Fibroblast of skin of left biceps (primary cell): ENCODE measurements at places on chromosomes 1 and 21.

DNA sequence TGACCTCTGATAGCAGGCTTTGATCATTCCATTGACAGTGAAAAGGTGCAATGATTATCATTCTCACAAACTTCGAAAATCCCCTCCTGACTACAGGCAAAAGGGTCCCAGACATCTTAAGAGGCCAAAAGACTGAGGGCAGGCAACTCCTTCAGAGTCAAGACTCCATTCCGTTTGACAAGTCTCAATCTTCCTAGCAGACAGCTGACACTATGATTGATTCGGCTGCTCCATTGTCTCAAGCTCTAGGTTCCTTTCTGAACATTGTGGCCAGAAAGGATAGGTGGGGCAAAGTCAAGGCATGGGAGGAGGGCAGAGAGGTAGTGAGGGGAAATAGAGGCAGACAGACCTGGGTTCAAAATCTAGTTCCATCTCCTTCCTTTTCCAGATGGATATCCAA, 53.7 kb upstream of the MAN1A2 start:
- DNase-seq: no peak

- no peak for DNase-seq
Measured at GRCh38 chr1:201050515-201051277, 27.2 kb upstream of the KIF21B start.

DNA sequence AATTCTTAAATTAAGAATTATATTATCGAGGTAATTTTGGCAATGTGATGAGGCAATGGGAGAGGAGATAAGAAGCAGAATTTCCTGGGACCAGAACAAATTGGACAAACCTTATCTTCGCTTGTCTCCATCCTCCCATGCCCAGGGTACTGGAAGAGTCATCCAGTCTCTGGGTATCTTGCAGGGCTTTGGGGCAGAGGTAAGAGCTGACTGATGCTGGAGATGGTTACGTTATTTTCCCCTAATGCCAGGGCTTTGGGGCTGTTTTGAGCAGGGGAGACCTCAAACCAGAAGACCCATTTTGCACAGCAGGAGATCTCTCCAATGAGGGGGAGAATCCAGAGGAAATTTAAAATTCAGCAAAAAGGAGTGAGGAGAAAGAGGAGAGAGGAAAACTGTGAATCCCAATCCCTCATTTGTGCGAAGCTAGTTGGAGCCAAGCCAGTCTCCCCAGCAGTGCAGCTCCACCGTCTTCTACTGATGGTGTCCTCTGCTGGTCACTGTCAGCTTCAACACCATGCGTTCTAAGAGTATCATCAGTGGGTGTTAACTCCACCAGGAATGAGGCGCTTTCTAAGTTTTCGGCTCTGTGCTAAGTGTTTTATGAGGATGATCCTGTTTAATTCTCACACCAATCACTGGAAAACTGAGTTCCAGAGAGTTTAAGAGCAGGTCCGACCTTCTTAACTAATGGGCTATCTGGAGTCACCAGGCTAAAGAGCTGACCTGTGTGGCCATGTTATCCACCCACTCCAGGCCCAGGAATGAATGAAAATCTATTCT, 86.8 kb upstream of the CD34 start:
- DNase-seq: peak; percentile 34

GRCh38 chr1:86516335-86516734, 30.5 kb upstream of the CLCA4 start:
- no peak for DNase-seq

DNA sequence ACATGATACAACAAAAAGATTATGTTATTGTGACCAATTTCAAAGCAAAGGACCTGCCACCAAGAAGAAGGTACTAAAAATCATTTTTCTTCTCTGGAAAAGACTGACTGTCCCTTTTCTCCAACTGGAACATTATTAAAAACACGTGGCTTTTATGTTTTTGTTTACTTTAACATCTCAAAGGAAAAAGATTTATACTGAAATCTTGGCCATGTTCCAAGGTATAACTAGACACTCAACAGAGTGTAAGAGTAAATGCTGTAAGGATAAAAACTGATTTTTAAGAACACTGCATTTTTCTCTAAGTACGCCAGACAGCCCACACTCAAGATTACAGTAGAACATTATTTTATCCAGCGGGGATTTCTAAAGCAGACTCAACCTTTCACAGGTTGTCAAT, 62.1 kb downstream of the BRWD1 start:
- DNase-seq: no peak

- DNase-seq: no peak
Measured at GRCh38 chr1:38074302-38074677, 27.7 kb upstream of the POU3F1 start.

- no peak for DNase-seq
Measured at GRCh38 chr1:11295905-11296304, 22.9 kb downstream of the UBIAD1 start.

GRCh38 chr1:108561689-108562326, 1.9 kb downstream of the EEIG2 start:
- no peak for DNase-seq

DNA sequence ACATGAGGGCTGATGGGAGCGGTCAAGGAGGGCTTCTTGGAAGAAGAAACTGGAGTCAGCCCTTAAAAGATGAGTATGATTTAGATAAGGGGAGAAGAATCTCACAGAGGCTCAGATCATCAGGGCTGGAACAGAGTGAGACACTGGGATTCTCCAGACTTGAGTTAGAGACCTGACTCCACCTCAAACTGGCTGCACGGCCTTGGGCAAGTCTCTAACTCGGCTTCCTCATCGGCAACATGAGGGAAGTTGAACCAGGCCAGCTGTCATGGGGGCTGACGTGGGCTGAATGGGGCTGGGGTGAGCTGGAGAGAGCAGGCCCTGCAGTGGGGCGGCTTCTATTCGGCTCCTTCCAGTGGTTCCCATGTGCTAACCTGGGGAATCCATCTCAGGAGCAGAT, 2.5 kb downstream of the C1QC start:
- DNase-seq: no peak

GRCh38 chr1:85308833-85309350, 32.5 kb upstream of the BCL10 start:
- no peak for DNase-seq

- DNase-seq: no peak
Measured at GRCh38 chr1:19122668-19123067, 87.4 kb downstream of the UBR4 start.

DNA sequence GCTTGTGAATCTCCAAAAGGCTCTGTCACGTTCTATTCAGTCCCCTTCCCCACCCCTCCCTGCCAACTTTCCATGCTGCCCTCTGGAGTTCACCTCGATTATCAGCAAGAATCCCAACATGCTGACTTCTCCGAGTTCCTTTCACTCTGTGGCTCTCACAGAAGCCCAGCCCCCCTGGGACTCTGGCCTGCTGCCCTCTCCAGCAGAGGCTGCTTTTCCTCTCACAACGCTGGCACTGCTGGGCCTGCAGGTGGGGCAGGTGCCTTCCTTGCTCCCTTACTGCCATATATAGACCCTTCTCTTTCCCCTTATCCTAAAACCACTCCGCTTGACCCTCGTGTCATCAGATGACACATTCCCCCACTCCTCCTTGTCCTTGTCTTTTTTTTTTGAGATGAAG, 10.2 kb upstream of the RNF186 start:
- DNase-seq: no peak

- DNase-seq: no peak
Measured at GRCh38 chr21:38479641-38480525, 18.4 kb downstream of the ERG start.

DNA sequence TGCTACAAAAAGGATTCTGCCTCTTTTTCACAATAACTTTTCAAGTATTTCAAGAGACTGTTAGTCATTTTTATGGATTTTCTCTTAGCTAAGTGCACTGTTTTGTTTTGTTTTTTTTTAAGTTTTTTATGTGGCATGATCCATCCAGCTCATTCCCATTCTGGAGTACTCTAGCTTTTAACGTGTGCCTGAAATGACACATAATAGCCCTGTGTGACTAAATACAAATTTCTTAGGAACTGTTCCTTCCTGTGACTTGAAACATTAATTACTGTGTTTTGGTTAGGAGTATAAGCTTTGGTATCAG, 143.9 kb downstream of the HS2ST1 start:
- no peak for DNase-seq

GRCh38 chr1:155873860-155874259, 14.5 kb downstream of the SYT11 start:
- DNase-seq: no peak

DNA sequence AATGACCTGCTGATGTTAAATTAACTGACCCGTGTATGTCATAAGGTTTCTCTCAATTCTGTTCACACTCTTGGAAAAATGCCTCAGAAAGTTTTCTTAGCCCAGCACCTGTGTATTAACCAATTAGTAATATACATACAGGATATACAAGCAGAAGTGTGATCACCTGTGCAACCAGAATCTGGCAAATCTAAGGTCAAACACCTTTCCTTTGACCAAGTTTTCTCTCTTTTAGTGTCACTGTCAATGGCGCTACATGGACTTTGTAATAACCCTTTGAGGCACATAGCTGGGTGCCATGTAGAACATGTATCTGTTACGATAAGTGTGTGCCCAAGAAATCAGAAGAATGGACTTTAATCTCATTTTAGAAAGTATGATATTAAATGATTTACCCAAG, 1.1 kb downstream of the NCSTN start:
- DNase-seq: no peak

- no peak for DNase-seq
Measured at GRCh38 chr1:12851779-12852178, 3.3 kb upstream of the HNRNPCL1 start.

DNA sequence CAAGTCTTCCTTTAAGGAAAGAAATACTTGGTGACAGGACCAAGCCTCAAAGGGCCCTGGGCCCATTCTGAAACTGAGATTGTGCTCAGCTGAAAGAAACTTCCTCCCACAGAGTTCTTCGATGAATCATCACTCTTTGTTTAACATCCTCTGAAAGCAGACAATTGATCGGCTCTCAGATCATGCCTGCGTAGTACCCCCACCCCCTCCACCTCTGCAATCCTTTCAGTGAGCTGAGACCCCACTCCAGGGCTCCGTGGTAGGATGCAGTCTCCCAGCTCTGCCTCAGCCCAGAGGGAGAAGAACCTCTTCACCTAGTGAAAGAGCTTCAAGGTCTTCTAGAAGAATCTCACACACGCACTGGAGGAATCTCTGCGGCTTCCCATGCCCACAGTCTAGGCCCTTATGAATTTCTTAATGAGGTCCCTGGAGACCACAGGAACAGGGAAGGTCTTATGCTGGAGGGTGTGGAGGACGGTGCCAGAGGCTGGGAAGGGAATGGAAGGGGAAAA, 104.9 kb upstream of the SOD1 start:
- no peak for DNase-seq

GRCh38 chr1:217569021-217569420, 61.9 kb downstream of the GPATCH2 start:
- peak; percentile 24 for DNase-seq

DNA sequence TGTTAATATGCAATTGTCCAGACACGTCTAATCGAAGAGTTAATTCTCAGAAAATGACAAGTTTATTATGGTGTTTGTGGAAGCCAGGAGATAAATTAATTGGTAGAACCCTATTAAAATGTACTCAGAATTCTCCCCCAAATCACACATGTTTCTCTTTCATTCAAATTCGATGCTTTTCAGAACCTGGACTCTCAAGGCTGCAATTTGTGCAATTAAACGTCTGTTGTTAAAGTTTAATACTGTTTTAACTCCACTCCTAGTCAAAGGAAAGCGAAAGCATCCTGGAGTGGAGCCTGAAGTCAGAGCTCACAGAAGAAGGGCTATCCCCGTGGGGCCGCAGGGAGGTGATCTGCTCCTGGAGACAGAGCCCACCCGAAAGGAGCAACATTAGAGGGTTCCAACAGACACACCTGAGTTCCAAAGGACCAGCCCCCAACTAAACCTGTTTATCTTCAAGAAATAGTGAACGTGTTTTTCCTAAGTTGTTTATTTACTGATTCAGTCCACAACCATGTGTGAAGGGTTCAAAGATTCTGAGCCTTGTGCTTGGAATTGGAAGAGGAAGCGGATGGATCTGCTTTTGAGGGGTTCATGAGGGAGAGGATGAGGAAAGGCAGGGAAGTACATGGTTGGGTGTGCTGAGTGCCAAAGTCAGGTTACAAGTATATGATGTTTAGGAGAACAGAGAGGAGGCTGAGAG, 68.0 kb upstream of the AKT3 start:
- DNase-seq: no peak

- peak; percentile 67 for DNase-seq
Measured at GRCh38 chr21:40732253-40733023, 114.5 kb downstream of the DSCAM start.

DNA sequence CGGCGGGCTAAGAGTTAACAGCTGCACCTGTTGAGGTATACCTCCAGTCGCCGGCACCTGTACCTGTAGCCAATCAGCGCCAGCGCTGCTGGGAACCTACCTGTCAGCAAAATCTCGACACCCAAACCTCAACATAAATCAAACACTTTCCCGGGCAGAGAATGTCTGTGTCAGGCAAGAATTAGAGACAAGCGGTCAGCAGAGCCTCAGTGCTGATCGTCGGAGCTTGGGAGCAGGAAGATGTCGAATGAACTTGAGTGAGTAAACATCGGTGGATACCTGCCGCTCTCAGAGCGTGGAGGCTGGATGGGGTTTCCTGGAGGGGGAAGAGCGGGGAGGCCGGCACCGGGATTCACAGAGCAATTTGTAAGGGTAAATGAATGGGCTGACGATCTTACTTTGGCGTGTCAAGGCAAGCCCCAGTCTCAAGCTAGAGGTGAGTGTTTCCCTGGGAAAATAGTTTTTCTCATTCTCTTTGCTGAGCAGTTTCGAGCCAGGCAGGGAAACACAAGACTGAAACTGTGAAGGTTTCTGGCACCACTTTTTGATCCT, at the start of gene GRHL3:
Gene GRHL3 (plus strand): TSS at position 46 of the 552 bp plus-strand sequence. CDS start 195 bp downstream, at position 241.
- DNase-seq: no peak
